ENCODE measurements at places on chromosomes 1 and 21.

DNA sequence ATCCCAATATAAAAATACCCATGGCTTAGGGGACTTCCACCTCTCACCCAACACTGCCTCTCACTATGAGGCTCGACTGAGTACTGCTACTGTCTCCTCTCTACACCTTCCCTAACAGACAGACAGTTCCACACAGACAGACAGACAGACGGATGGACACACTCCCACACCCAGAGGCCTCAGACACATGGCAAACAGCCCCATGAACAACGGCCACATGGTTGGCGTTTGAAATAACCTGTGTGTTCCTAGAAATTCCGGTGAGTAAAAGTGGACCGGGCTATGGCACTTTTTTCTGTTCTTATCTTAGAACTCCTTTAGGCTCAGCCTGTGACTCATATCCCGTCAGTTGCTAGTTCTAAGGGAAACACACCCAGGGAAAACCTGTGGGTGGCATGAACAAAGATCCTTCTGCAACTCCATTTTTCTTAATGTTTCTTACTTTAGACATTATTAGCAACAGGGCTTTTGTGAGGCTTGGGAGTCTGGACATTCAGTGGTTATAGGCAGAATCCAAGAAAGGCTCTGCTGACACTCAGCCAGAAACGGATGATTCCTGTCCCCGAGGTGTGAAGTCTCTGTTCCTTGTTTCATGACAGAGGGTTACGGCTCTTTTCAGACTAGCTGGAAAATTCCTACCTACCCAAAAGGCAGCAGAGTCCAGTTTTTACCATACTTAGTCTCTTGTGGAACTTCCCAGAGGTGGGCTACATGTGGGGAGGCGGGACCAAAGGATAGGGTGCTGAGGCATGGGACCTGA, 90.5 kb upstream of the TLR5 start:
- peak; percentile 79 for DNase-seq

GRCh38 chr1:41360074-41360785, 1.0 kb upstream of the FOXO6 start:
- DNase-seq = no peak

DNA sequence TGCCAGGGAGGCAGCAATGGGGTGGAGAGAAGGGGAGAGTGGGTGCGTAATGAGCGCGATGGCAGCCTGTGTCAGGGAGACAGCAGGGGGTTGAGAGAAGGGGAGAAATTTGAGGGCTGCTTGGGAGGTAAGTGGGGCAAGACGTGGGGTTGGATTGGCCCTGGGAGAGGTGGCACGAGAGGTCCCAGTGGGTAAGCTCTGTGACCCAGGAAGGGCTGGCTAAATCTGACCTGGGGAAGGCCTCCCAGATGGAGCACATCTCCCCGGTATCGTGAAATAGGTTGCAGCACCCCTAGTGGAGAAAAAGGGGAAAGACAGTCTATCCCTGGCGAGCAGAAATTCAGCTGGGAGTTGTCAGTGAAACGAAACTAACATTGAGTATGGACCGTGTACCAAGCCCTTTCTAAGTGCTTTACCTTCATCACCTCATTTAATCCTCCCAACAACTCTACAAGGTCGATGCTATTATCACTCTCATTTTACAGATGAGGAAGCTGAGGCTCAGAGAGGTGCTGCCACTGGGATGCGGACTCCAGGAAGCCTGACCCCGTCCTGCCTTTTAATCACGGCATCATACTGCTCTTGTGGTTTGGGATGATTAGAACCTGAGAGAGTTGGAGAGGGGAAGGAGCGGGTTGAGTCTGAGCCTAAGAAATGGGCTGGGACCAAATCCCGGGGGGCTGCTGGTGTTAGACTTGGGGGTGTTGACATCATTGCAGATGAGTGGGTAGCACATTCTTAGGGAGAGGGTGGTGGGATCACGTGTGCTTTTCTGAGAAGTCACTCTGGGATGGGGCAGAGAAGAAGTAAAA, 56.6 kb upstream of the RPL11 start:
- peak; percentile 74 for DNase-seq

DNA sequence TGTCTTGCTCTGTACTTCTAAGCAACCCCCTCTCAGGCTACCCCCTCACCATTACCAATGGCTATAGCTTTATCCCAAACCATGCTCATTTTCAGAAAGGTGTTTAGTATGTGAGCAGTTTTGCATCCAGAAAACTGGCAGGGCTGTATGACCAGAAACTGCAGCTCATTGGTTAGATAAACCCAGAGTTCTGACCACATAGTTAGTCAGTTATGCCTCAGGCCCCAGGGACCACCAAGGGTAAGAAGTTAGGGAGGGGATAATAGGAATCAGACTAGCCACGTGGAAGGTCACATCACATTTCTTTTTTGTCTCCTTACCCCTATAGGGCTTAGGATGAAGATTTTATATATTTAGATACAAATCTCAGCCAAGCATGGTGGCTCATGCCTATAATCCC, 1.2 kb downstream of the ITGA10 start:
- DNase-seq = no peak

GRCh38 chr1:108050911-108051629, 86.1 kb upstream of the VAV3 start:
- DNase-seq = no peak

- DNase-seq = no peak
These were observed 23.4 kb upstream of the ARF1 start for GRCh38 chr1:228058949-228059633.

DNA sequence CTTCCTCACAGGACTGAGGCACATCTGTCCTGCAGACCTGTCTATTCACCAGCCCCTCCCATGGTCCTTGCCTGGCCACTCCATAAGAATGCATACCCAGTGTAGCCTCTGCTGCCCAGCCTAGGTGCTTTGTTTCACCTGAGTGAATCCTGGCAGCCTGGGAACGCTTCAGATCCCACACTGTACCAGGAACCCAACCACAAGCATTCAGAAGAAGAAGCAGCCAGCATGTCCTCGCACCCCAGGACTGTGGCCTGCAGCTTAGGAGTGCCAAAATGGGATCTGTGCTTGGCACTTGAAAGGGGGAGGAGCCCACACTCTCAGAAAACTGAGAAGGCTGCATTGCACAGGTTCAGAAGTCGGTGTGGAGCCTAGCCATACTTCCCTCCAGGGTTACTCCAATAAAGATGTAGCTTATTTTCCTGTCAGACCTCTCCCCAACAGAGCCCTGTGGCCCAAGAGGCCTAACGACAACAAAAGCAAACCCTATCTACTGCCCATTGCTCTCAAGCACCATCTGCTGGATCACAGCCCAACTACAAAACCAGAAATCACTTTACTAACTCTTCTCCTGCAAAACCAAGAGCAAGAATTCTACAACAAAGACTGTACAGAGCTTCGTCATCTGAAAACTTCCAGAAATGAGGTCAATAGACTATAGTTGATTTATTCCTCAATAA, 923.1 kb upstream of the NEGR1 start:
- no peak for DNase-seq

DNA sequence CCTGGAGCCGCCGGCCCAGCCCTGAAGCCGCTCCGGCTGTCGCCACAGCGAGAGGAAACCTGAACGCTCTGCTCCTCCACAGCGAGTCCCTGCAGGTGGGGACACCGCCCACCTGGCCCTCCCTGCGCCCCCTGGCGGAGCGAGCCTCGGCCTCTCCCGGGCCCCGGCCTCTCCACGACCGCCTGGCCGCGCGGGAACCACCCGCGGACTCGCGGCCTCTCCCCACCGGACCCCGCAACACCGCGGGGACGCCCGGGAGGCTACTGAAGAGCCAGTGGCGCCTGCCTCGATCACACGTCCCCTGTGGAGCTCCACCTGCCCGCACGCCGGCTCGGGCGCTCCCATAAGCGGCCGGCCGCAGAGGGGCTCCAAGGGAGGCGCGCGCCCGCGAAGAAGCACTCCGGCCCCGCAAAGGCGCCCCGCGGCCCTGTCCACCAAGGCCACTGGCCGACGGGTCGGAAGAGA, 109.6 kb downstream of the KCNN3 start:
- DNase-seq = no peak

DNA sequence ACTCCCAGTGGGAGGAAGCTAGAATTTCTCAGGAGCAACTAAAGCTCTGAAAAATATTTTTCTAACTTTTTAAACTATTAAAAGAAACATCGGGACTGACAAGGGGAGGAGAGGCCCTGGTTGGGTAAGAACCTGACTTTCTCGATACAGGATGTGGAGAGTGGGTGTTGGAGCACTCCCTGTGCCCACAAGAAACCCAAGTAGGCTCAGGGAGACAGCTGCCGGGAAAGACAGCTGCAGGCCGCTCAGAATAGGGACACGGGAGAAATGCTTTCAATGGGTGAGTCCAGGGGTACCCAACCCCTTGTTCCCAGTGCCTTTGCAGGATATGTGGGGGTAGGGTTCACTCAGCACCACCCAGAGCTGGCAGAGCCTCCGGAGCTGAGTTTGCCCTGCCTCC, 43.6 kb downstream of the PLEKHA6 start:
- DNase-seq = no peak

GRCh38 chr1:180951186-180951745, 38.6 kb downstream of the KIAA1614 start:
- no peak for DNase-seq

- DNase-seq = no peak
These were observed 327.0 kb downstream of the NPHP4 start for GRCh38 chr1:5664906-5665875.

- DNase-seq = peak; percentile 12
These were observed 1.0 kb downstream of the ARID4B start for GRCh38 chr1:235326719-235327558.

DNA sequence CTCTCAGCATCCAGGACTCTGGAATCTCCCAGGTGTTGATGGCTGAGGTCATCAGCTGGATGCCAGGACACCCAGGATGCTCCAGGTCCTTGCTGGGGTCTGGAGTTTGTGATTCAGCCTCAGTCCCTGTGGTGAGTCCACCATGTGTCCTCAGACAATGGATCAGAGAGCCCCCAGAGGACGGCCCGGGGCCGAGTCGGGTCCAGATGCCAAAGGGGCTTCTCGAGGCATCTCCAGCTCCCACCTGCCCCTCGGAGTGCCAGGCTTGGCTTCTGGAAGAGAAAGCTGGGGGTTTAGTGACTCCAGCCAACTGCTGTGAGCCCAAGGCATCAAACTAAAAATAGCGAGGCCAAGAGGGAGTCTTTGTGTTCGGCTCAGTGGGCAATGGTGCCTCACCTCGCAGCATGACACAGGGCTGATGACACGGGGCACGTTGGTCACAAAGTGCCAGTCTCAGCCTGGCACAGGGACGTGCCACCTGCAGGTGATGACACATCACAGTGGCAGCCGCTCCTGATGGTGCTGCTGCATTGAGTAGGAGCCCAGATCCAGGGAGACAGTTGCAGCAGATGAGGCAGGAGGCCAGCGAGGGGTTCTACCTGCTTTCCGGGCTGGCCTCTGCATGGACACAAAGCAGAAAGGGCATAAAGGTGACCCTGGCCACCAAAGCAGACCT, 10.6 kb downstream of the PDE9A start:
- no peak for DNase-seq

GRCh38 chr1:50829014-50829958, 130.8 kb downstream of the FAF1 start:
- no peak for DNase-seq

DNA sequence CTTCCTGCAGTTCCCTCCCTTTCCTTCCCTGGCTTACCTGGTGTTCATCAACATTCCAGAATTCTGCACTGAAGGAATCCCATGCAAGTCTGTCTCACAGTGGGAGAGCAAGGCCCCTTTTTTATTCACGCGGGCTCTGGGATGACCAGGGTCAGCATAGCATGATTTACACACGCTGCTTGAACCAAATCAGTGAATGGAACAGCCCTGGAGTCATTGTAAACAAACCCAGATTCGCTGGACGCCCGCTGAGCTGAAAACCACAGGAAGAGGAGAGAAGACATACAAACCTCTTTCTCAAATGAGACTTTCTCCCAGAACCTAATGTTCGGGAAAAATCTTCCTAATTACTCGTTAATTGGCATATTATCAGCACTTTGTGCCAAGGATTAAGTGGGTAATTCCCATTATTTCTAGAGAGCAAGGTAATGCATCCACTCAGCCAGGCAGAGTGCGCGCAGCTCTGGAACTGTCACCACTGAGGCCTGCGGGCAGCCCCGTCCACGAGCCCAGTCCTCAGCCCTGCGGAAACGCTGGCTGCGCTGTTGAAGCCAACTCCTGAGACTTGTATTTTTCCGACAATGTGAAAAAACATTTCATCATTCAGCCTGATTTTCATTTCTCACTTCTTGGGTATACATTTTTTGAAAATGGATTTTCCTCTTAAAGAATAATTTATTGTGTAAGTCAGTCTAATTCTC, 140.0 kb downstream of the ETS2 start:
- DNase-seq = no peak

DNA sequence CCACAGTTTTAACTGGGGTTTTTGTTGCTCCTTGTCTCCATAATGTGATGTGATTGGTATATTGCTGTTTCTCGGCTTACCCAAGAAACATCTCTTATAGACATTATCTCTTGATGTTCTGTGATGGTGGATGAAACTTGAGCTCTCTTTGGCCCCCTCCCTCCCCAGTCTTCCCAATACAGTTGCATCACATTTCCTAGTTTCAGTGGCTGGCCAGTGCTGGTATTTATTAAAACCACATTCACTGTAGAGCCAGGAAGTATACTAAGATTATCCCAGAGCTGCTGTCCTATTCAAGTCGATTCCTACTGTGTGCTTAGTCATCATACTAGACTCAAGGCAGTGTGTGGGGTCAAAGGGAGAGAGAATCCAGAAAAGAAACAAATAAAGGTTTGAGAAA, 244.4 kb downstream of the KAZN start:
- no peak for DNase-seq

DNA sequence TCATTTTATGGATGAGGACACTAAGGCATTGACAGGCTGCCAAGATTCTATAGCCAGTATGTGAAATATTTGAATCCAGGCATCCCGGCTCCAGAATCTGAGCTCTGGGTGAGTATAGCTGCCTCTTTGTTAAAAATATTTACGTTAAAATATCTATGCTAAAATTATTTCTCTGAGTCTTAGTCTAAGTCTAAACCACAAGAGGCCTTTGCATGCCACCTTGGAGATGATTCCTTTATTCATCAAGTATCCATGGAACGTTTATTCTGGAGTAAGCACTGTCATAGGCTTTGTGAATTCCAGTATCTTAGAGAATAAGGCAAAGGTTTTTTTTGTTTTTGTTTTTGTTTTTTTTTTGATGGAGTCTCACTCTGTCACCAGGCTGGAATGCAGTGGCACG, 116.4 kb downstream of the GREM2 start:
- no peak for DNase-seq

DNA sequence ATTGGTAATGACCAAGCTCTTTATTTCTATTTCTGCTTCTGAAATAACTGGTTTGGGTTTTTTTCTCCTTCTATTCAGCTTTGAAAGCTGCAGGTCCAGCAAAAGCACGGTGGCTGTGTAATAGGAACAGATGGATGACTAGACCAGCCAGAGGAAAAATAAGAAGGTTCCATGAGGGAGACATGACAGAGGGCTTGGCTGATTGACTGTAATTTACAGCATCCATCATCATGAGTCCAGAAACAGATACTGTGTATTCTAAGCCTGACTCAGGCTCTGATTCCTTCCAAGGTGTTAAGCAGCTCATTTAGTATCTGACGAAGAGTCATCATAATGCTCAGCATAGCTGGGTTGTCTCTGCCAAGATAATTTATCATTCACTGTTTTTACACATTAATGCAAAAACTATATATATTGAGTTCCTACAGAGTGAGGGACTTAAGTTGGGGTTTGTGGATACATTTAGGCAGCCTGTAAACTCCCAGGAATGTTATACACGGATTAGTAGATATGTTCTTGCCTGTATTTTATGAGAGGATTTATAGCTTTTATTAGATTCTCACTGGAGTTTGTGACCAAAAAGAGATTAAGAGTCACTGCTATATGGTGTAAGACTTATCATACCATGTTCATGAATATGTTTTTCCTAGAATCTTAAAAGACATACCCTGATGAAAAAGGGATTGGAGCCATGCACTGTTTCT, 72.6 kb downstream of the SGIP1 start:
- DNase-seq = no peak

- no peak for DNase-seq
These were observed 116.4 kb downstream of the FGGY start for GRCh38 chr1:59413327-59413720.
